Central memory CD4-positive, alpha-beta T cell (primary cell): ENCODE measurements at places on chromosomes 5 and 9.

DNA sequence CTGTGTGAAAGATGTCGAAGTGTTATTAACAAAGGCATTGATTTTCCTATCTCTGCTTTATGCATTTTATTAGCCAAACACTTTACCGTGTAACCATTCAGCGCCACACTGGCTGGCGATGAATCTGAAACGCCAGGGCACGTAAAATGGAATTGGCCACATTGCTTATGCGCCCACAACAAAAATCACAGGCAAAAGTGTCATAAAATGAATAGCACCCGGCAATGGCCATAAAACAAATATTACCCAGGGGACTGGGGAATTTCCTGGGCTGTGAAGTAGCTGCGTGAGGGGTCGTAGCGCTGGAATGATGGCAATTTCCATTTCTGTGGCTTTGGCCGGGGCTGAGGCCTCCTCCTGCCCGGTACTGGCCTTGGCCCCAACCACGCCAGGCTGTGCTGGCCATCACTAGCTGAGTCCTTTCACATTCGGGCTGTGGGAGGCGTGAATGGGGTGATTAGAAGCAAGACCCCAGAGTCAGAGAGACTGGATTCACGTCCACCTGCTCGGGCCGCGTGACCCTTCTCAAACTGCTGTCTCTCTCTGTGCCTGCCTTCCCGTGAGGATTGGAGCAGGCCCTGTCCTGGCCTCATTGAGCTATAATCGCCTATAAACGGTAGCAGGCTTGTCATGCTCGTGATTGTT is 254.5 kb downstream of the PBX3 start:
- DNase-seq = no peak

DNA sequence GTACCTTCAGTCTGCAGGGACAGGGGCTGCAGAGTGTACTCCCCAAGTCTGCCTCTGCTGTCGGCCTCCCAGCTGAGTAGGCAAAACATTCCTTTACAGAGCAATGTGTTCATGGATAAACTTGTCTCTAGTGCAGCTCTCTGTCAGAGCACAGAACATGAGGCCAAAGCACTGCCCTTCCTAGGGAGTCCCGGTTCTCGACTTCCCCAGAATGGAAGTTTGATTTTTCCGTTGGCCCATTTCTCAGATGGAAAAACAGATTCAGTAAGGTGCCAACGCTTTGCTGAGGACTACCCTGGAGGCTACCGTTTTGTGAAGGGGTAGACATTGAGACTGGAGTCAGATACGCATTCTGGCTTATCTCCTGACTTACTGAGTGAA is 422 bp upstream of the TRIM32 start:
- no peak for DNase-seq

DNA sequence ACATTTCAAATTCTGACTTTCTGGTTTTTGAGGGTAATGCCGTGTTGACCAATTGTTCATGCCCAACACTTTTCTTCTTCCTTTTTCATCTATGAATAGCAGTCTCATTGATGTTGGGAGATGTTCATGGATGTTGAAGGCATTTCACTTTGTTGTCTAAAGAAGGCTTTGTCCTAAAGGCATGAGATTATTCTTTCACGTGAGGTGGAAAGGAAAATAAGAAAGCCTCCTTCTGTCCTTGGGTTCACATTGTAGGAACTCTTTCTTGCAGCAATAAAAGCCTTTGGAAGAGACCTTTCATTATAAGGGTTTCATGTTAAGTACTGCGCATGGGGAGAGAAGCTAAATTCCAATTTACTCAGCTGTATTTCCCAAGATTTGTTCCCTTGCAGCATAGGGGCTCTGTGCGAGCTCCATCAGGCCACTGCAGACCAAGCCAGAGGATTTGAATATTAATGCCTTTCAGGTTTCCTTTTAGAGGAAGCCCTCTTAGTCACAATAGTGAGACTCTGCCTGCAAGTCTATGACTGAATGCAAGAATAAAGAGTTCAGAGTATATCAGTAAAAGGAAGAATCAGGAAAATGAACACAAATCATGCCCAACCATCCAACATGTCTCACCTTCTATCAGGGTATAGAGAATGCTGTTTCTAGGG is 274.6 kb downstream of the TMEM38B start:
- no peak for DNase-seq

- DNase-seq = no peak
Observed at GRCh38 chr5:170642066-170642735, 138.4 kb downstream of the KCNIP1 start.

DNA sequence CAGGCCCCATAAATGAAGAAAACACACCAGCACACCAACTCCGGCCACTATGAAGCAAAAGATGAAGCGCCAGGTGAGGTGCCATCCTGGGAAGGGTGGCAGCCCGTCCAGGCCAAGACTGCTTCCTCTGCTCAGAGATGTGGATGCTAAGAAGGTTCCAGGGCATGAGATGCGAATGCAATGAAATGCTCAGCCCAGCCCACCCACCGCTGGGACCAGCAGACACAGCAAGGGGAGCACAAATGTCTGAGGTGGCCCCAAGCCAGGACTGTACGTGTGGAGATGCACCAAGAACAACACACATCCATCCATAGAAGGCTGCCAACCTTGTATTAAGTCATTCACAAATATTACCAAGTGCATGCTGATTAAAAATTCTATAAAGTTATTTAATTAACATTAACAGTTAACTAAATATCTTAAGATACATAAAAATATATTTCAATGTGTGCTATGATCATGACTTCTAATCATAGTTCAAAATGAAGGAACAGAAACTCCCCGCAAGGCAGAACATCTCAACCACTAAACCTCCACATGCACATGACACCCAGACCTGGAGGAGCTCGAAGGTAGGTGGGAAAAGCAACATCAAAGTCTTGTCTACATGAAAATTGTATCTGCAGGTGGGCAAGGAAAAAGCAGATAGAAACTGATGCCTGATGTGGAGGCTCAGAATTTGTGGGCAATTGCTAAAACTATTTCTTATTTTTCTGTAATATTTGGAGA is 43.7 kb downstream of the BICD2 start:
- no peak for DNase-seq

- DNase-seq = no peak
Observed at GRCh38 chr5:35160486-35161116, 69.7 kb downstream of the PRLR start.

DNA sequence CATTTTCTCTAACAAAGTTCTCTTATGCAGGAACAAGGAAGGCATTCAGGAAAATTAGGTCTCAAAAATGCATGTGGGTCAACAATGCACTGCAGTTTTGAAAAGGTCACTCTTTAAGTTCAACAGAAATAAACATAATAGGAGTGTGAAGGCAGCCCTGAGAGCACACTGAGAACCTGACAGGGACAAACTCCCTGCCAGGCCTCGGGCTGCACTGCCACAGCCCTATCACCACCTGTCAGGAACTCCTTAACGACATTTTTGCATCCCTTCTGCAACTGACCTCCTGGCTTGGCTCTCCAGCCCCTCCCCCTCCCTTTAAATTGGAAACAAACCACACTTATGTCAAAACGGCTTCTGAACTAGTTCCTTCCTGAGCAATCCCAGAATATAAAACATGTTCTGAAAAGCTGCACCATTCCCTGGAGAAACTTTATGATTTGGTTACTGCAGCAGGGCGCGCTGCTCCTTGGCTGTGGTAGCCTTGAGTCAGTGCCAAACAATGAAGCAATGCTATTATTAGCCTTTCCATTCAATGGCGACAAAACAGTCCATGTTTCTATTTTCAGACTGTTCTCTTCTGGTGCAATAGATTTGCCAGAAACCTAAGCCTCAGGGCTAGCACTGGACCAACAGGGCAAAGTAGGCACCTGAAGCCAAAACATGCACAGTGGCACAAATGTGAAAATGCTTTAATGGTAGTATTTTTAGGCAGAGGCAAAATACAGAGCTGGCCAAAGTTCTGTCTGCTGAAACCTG is 160.1 kb upstream of the ZNF608 start:
- DNase-seq = no peak

- no peak for DNase-seq
Observed at GRCh38 chr5:83721953-83722901, 1.6 kb upstream of the HAPLN1 start.

DNA sequence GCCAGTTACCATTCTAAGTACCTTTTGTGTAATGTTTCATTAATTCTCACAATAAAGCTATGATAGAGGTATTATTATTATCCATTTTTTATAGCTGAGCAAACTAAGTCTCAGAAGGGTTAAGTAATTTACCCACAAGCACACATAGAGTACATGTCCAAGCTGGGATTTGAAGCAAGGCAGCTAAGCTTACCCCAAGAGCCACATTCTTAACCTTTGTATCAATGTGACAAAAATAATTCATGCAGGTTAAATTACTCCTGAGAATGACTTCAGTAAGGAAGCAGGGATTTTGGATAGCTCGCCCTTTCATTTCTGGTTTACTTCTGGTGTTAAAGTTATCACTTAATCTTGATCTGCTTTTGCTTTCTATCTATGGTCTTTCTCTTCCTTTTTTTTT is 141.9 kb downstream of the ACTBL2 start:
- DNase-seq = no peak

DNA sequence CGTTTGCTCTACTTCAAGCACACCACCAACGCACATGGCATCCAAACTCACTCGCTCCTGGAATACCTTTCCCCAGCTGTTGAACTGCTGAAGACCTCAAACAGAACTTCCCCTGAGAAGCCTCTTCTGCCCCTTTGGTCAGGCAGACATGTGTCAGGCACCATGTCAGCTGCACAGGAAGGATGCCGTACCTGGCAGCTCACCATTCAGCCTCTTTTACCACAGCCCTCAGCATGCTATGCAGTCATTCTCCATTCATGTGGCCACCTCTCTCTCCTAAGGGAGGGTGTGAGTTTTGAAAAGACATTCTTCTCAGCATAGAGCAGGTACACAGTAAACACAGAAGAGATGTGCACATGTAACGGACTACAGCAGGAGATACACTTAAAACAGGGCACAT is 14.2 kb downstream of the IL4 start:
- DNase-seq = peak; percentile 63

DNA sequence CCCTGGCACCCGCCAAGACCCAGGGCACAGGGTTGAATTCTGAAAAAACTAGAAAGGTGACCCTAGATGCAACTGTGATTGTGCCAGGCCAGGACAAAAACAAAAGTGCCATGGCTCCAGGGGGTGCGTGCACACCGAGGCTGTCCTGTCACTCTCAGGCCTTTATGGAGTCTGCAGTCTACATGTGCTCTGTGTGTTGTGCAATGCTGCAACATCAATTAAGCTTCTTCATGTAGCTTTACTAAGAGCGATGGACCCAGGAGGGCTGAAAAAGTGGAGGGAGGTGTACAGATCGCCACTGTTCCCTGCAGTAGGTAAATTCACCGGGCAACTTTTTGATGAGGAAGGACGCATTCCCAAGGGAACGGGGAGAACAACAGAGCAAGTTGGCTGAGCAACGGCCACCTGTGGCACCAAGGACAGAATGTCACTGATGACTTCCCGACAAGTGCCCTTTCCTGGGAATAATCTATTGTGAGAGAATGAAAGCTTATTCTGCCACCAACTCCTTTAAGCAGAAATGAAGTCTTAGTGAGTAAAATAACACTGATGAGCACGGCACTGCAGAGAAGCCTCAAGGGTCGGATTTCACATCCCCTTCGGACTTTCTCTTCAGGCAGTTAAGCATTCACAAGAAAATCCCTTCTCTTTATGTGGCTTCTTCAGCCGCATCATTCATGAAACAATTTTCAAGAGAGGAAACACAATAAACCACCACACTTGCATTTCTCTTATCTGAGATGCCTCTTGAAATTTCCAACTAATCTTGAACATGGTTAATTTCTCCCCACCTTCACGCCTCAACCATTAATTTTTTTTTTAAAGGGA is 149.6 kb downstream of the DROSHA start:
- no peak for DNase-seq

DNA sequence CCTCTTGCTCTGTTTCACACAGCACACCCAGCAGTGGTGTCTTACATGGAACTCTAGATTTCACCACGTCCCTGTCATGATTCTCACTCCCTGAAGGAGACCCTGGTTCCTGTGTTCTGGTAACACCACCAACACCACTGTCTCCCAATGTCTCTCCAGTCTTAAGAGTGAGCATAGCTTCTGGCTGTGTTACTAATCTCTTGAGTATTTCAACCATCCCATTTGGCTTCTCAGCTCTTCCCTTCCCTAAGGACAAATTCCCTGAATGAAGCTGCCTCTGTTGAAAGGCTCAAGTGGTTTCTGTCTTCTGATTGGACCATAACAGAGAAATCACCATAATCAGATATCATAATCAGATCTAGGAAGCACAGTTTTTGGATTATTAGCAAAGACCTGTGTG is 311.8 kb downstream of the DNAH5 start:
- DNase-seq = no peak

- no peak for DNase-seq
Observed at GRCh38 chr9:109192732-109193361, 25.8 kb upstream of the FRRS1L start.

- DNase-seq = no peak
Observed at GRCh38 chr5:97242341-97242740, 59.3 kb upstream of the RIOK2 start.

DNA sequence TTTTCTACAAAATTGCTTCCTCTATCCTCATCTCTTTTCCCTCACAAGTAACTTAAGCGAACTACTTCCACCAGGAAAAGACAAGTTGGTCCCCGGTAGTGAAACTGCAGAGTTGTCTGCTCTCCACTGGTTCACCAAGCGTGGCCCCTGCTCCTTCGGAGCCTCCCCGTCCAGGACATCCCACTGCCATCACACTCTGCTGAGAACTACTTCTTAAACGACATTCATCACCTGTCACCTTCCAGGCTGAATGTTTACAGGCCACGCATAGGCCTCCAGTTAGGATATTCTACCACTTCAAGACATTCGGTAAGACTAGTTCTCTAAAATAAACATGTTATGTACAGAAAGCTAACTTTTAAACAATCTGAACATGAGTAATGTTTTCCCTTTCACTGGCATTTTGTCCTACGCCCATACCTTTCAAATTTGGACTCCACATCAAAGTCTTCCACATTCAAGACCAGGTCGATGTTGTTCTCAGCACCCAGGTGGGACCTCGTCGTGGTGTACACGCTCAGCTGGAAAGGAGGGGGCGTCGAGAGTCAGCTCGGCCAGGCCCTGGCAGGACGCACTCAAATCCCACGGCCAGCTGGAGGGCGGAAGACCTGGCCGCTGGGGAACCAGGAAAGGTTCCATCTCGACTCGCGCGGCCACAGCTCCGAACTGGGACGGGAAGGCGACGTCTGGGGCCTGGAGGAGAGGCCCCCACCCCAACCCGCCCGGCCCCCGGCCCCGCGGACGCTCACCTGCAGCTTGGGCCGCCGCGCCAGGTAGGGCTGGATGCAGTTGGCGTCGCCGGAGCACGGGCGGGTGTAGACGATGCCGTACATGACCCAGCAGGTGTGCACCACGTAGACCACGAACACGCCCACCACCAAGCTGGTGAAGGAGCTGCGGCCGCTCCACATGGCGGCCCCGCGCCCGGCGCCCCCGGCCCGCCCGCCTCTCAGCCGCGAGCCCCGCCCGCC is 683 bp downstream of the CLPTM1L start:
- DNase-seq = no peak

DNA sequence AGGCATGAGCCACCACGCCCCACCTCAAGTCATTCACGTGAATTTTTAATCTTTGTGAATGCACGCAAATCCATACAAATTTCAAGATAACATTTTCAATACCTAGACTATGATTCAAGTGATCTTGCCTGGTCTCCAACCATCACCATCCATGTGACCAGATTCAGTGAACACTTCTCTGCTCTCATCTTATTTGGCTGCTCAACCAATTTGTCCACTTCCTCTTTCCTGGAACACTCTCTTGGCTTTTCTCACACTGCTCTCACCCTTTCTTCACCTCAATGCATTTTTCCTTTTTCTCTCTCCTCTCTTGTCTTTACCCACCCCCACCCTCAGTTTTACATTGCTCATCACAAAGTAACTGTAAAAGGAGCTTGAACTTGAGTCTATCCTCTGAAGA is 354.7 kb upstream of the KIF2A start:
- DNase-seq = no peak
